ENCODE measurements at places on chromosomes 1 and 21.
A peak's percentile ranks its signal among the peaks of the same experiment; 100 is the strongest.

- DNase-seq = peak; percentile 74
Measured at GRCh38 chr1:206723805-206724472, 39.2 kb downstream of the MAPKAPK2 start.

DNA sequence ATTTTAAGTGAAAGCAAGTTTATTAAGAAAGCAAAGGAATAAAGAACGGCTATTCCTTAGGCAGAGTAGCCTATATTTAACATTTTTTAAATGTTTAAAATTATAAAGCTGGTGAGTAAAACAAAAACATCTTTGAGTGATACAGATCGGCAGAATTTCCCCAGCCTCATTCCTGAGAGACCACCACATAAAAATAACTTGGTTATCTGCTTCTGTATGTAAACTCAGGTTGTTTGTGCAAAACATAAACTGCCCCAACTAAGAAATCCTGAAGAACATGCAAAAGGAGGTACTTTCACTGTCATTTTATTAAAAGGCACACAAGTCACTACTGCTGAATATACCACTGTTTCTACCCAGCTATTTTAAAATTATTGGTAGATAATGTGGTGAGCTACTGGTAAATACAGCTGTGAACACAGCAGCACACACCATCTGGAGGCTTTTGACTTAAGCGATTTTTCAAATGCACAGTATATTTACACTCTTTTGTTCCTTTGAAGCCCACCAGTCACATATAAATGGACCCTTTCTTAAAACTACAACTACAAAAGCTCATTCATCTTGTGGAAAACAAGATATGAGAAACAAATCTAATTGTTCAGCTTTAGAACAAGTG, 119.3 kb downstream of the RERE start:
- DNase-seq = no peak

DNA sequence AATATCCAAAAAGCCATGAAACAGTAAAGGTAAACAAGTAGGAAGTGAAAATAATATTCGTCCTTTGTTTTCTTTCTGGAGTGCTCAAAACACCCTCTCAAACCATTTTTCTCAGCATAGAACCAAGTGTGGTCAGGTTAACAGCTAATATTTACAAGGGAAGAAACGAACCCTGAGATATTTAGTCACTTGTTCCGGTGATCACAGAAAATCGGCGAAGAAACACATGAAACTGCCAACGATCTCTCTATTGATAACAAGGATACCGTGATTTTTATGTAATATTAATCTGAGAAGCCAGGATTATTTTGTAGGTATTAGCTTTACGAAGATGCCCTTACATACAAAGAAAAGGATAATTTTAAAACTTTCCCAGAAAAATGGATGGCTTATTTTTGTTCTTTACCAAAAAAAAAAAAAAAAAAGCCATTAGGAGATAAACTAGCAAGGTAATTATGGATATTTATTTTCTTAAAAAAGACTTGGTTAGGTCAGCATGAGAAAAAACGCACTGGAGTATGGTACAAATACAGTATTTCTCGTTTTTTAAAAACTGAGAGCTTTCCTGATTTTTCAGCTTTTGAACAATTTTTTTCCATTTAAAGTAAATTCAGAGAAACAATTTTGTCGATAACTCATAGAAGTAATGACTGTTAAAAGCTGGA, 107.3 kb upstream of the HNRNPU start:
- DNase-seq = no peak

GRCh38 chr1:40651138-40651857, 14.2 kb downstream of the RIMS3 start:
- DNase-seq = no peak

DNA sequence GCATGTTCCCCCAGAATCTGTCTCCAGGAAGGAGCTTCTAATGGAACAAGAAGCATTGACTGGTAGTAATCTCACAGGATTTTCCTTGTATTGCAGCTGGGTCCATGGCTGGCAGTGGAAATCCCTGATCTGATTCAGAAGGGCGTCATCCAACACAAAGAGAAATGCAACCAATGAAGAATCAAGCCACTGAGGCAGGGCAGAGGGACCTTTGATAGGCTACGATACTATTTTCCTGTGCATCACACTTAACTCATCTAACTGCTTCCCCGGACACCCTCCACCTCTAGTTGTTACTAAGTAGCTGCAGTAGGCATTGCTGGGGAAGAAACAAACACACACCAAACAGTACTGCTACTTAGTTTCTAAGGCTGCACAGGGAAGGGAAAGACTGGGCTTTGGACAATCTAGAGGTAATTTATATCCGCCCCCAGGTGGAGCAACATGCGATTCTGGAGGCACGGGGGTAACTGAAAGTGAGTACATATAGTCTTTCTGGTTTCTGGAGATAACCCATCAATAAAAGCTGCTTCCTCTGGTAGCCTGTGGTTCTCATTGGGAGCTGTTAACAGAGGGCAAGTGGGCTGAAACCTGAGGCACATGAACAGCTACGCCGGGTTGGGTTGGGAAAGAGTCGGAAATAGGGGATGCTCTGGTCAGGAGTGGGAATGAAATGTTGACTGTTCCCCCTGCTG, 837 bp upstream of the USP21 start:
- DNase-seq = no peak

GRCh38 chr1:235008239-235008638, 120.4 kb downstream of the TOMM20 start:
- DNase-seq = no peak

DNA sequence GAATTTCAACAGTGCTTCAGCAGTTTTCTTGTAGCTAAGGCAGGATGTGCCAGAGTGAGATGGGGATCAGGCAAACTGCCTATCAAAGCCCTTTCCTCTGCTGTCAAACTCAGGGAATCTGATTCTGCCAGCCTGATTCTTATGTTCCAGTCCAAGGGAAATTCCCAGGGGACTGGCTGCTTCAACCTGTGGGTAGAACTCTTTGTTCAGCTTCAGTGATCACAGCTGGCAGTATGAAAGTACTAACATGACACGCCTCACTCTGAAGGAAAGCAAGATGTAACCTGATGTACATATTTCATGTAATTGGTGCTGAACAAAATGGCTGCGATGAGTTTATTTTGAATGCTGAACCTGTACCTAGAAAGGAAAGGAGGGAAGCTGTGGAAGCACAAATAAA, 40.1 kb upstream of the SLC5A9 start:
- DNase-seq = no peak

DNA sequence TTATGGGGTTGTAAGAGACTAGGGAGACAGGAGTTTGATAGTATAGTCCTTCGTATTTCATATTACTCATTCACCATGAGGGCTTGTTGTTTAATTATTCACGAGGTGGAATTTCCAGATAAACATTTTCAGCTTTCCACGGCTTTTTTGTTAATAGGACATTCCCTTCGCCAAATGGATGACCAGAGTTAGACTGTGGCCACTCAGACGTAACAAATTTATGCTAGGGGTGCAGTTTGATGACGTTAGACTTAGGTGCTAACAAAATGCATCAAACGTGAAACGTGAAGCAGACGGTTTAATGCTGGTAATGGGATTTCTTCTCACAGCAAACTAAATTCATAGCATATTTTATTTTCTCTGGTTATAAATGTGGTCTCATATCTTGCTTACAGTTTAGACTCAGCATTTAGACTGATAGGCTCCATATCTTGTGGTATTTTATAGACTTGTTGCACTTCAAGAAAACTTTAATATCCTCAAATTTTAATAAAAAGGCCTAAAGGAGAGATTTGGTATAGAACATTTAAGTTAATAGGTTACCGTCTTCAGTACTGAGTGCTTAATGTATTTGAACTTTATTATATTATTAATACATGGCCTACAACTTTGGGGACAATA, 2.3 kb downstream of the DHX9 start:
- no peak for DNase-seq

DNA sequence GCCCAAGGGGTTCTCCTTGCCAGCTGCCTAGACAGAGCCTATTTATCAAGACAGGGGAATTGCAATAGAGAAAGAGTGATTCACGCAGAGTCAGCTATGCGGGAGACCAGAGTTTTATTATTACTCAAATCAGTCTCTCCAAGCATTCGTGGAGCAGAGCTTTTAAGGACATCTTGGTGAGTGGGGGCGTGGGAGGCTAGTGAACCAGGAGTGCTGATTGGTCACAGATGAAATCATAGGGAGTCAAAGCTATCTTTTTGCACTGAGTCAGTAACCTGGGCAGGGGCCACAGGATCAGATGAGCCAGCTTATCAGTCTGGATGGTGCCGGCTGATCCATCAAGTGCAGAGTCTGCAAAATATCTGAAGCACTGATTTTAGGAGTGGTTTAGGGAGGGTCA, 64.8 kb upstream of the MRPS6 start:
- no peak for DNase-seq

GRCh38 chr1:183231545-183231944, 45.5 kb downstream of the LAMC2 start:
- no peak for DNase-seq

GRCh38 chr1:228376651-228377631, 29.7 kb downstream of the TRIM11 start:
- DNase-seq = peak; percentile 72

All from right cardiac atrium (tissue), 5 donors.